ENCODE measurements at places on chromosomes 5 and 9.

DNA sequence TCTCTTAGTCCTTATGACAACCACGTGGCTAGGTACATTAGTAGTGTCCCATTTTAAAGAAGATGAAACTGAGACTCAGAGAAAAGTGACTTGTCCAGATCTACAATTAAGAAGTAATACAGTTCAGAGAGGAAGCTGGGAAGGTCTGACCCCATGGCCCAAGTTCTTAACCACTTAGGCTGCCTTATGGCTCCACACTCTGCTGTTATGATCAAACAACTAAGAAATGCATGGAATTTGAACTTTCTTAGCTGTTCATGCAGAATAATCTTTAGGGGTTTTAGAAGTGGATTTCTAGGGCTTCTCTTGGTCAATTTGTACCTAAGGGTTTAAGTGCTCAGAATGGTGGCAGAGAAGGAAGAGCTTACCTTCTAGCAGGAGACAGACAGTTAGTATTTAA is 128.0 kb upstream of the MSX2 start:
- no peak for DNase-seq

DNA sequence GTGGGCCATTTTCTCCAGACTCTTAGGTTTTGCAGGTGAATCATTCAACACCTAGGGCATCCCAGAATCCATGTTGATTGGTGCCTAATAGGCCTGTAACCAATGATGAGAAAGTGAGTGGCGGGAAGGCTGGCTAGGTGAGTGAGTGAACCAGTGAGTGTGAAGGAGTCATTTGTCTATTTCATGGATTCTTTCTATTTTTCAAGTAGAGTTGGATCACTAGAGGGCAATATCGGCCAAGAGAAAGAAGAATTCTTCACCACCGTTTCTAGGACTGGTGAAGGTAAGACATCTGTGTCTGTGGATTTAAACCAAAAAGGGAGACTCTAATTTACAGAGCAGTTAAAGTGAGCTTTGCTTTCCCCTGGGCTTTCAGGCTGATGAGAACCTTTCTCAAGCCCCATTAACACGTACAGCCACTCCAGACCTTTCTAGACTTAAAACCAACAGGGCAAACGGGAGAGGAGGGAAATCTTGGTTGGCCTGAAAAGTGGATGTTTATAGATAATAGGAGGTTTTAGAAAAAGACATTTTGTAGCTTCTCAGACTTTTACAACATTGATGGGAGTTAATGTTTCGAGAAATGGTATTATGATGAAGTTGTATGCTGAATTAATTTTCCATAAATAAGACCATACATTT is 114.3 kb upstream of the IL12B start:
- no peak for DNase-seq

GRCh38 chr9:69759021-69759420 is 790 bp downstream of the PTAR1 start:
- DNase-seq, result no peak

GRCh38 chr5:126506079-126506478 is 82.9 kb downstream of the GRAMD2B start:
- no peak for DNase-seq

GRCh38 chr9:88233091-88233490 is 94.8 kb upstream of the SPATA31C2 start:
- DNase-seq, result no peak
